Endothelial cell (in vitro differentiated cells): ENCODE measurements at places on chromosomes 12 and 14. TPM values are rescaled to one million over a fixed set of nuclear protein-coding genes. Genes with fewer than 3 reads are reported as not detected.

LRTM2 gene
- total RNA-seq: not detected

DNA sequence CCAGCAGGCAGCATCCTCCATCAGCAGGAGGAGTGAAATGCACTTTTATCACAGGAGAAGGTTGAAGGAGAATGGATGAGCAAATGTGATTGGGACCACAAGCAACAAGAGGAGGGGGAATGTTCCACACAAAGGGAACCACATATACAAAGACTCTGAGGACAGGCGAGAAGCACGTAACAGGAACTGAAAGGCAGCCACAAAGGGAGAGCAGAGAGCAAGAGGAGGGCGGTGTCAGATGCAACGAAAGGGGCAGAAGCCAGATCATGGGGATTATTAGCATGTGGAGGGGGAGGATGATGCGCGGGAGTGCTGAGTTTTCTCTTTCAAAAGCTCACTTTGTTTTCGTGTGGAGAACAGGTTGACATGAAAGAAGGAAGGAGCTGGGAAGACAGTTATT lies 241.1 kb downstream of the SPTSSA start:
- H3K4me1 ChIP-seq: peaks cover 5% of the 10 kb centered on the region
- no peak for DNase-seq
- no peak overlapping the region for H3K4me3 ChIP-seq
- no peak overlapping the region for H3K27ac ChIP-seq
- peaks cover 1% of the 10 kb centered on the region for H3K27me3 ChIP-seq

GRCh38 chr14:71668186-71668912 lies 263.9 kb upstream of the RGS6 start:
- H3K27me3 ChIP-seq: no peaks in the 10 kb centered on the region
- H3K36me3 ChIP-seq: peaks cover 22% of the 10 kb centered on the region
- no peak overlapping the region for H3K27ac ChIP-seq
- no peak overlapping the region for H3K4me3 ChIP-seq
- no peak for DNase-seq
- no peaks in the 10 kb centered on the region for H3K4me1 ChIP-seq

DNA sequence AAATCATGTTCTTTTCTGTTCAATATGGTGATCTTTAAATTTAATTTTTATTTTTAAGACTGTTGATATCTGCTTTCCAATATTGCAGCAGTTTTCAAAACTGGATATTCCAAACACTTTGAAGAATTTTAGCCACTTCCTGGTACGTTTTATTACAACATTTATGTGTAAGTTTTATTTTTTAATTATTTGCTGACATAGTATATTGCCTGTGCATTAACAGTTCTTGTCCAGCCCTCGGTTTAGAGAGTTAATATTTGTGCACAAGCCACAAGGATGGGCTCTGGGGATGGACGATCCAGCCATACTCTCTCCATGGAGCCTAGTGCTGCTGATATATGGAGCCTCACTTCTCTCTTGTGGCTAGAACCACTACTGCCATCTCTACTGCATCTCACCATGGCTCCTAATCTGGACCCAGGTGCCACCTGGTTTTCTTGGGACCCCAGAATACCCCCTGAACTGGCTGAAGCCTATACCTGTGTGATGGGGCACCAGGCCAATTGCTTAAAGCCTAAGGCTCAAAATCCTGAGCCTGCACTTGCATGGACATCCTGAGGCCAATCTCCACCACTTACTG lies 262.5 kb downstream of the RASSF9 start:
- no peak overlapping the region for H3K27ac ChIP-seq
- H3K27me3 ChIP-seq: no peaks in the 10 kb centered on the region
- peaks cover 4% of the 10 kb centered on the region for H3K4me1 ChIP-seq
- no peaks in the 10 kb centered on the region for H3K36me3 ChIP-seq
- no peak overlapping the region for H3K4me3 ChIP-seq
- DNase-seq: no peak

DNA sequence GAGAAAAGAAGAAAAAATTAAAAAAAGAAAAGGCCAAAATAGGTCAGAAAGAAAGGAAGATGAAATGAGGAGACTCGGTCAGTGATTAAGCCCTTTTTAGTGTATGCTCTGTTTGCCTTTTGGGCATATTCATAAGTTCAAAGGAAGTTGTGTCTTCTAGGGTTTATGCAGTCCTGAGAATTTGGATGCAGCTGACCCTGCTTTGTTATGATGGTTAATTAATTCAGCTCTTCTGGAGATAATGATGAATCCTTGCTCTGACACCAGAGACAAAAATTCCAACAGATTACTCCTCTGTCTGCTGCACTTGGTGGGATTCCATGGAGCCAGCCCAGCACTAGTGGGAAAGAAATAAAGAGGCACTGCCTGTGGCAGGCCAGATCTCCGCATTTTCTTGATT lies 4.5 kb upstream of the SLC7A8 start:
- H3K27ac ChIP-seq: no peak overlapping the region
- no peaks in the 10 kb centered on the region for H3K27me3 ChIP-seq
- no peak for DNase-seq
- H3K4me1 ChIP-seq: no peaks in the 10 kb centered on the region

- no peaks in the 10 kb centered on the region for H3K36me3 ChIP-seq
- no peak overlapping the region for H3K27ac ChIP-seq
- H3K4me3 ChIP-seq: no peak overlapping the region
- DNase-seq: no peak
- no peaks in the 10 kb centered on the region for H3K4me1 ChIP-seq
Measured at GRCh38 chr12:110993434-110993833, 73.1 kb upstream of the MYL2 start.

- peaks cover 20% of the 10 kb centered on the region for H3K4me1 ChIP-seq
- no peak overlapping the region for H3K4me3 ChIP-seq
- DNase-seq: no peak
- peaks cover 44% of the 10 kb centered on the region for H3K27me3 ChIP-seq
- H3K27ac ChIP-seq: no peak overlapping the region
- no peaks in the 10 kb centered on the region for H3K36me3 ChIP-seq
Measured at GRCh38 chr12:114404083-114404925, 1.6 kb downstream of the TBX5 start.

GRCh38 chr14:105890474-105891220 lies 364.3 kb downstream of the TMEM121 start:
- H3K36me3 ChIP-seq: peaks cover 9% of the 10 kb centered on the region
- H3K27me3 ChIP-seq: peaks cover 13% of the 10 kb centered on the region
- H3K4me3 ChIP-seq: no peak overlapping the region
- no peak overlapping the region for H3K27ac ChIP-seq

DNA sequence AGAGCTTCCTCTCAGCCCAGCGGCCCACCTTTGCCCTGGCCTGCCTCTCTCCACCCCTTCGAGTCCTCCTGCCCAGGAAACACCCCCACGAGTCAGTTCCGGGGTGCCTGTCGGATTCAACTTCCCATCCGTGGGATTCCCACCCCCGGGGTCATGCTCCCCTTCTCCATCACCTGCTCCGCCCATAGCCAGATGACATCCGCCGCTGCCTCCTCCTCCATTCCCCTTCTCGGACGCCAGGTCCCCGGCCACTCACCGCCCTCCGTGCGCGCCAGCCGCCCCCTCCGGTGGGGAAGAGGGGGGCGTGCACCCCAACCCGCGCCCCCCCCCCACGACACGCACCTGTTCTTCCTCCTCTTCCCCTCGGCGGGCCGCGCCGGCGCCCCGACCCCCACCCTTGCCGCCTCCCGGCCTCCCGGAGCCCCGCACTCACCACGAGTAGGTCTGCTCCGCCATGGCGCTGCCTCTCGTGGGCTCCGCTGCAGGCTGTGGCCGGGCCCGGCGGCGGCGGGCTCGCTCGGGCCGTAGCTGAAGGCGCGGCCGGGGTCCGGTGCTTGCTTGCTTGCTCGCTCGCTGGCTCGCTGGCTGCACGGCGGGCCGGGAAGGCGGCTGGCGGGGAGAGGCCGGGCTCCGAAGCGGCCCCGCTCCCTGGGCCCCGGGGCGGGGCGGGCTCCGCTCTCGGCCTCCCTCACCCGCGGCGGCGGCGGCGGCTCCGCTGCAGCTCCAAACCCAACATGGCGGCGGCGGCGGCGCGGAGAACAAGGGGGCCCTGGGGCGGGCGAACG lies 554 bp downstream of the SPPL3 start:
- peak overlapping the region; percentile 79 for H3K27ac ChIP-seq
- peak; percentile 27 for DNase-seq
- H3K4me3 ChIP-seq: peak overlapping the region; percentile 100
- H3K27me3 ChIP-seq: peaks cover 9% of the 10 kb centered on the region
- peaks cover 5% of the 10 kb centered on the region for H3K36me3 ChIP-seq
- peaks cover 17% of the 10 kb centered on the region for H3K4me1 ChIP-seq

GRCh38 chr14:79201564-79202207 lies 1009.6 kb downstream of the DIO2 start:
- H3K4me1 ChIP-seq: no peaks in the 10 kb centered on the region
- H3K4me3 ChIP-seq: no peak overlapping the region
- no peaks in the 10 kb centered on the region for H3K27me3 ChIP-seq
- H3K36me3 ChIP-seq: no peaks in the 10 kb centered on the region
- no peak overlapping the region for H3K27ac ChIP-seq

DNA sequence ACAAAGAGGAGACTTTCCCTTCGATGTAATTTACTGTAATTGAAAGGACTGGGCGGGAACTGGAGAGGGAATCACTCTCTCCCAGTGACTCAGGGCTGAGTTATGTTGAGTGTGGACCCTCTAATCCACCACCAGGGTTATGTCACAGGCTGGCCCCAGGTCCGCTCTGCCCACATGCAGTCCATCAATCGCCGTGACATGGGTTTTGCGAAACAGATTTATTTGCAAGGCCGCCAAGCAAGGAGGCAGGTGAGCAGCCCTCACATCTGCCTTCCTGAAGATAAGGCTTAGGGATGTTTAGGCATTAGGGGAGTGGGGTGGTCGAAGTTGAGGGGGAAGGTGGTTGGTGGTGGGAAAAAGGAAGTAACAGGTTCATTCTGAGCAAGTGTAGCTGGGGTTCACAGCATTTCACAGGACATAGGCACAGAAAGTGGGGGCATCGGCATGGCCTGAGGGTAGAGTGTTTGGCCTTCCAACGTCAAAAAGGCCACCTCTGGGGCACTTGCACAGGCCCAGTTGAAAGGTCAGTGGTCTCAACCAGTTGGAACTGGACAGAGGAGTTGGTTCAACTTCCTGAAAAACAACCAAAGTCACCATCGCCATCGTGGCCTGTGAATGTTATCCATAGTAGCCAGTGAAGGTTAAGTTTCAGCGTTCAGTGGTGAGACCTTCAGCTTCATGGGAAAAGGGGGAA lies 66.9 kb downstream of the DNAH10 start:
- peaks cover 4% of the 10 kb centered on the region for H3K27me3 ChIP-seq
- DNase-seq: no peak
- H3K4me1 ChIP-seq: no peaks in the 10 kb centered on the region
- H3K36me3 ChIP-seq: peaks cover 2% of the 10 kb centered on the region
- H3K4me3 ChIP-seq: no peak overlapping the region

PNMA1 gene
- total RNA-seq: 32.7 TPM

KRT78 gene
- not detected for total RNA-seq

- DNase-seq: no peak
- no peak overlapping the region for H3K4me3 ChIP-seq
- H3K27me3 ChIP-seq: peaks cover 4% of the 10 kb centered on the region
- no peaks in the 10 kb centered on the region for H3K36me3 ChIP-seq
Measured at GRCh38 chr12:126083926-126084325, 1018.7 kb downstream of the AACS start.

DNA sequence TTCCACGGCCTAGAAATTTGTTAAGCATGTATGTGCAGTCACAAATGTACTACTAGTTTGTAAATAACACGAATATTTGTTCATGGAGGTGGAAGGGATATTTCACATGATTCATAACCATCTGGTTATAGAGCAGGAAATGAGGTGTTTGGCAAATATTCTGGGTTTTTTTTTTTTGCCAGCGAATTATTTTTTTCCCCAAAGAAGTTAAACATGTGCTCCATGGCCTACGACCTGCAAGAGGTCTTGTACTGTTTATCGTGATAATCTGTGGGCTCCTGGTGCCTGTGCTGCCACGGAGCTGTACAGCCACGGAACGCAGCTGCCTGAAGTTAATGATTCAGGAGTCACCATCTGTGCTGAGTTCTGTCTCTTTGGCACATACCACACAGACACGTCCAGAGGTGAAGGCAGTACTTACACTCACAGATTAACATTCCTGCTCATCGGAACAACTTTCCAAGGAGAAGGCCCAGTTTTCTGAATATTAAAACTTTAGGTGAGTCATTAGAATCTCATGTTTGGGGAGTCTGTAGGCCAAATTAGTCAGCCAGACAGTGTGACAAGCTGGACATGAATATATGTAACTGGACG lies 156.3 kb downstream of the TMX1 start:
- no peak for DNase-seq
- peaks cover 48% of the 10 kb centered on the region for H3K4me1 ChIP-seq
- no peak overlapping the region for H3K4me3 ChIP-seq
- no peaks in the 10 kb centered on the region for H3K36me3 ChIP-seq

RDH16 gene
- total RNA-seq: 0.82 TPM

MYL2 gene
- not detected for total RNA-seq

PTPRO gene
- total RNA-seq: 0.74 TPM

TGM1 gene
- total RNA-seq: 1.7 TPM

GRCh38 chr12:122635471-122635870 lies 67.7 kb downstream of the HCAR2 start:
- H3K4me1 ChIP-seq: peaks cover 4% of the 10 kb centered on the region
- H3K4me3 ChIP-seq: no peak overlapping the region
- H3K27ac ChIP-seq: no peak overlapping the region
- DNase-seq: no peak

PLCZ1 gene
- total RNA-seq: not detected

OVCH1 gene
- not detected for total RNA-seq

DNA sequence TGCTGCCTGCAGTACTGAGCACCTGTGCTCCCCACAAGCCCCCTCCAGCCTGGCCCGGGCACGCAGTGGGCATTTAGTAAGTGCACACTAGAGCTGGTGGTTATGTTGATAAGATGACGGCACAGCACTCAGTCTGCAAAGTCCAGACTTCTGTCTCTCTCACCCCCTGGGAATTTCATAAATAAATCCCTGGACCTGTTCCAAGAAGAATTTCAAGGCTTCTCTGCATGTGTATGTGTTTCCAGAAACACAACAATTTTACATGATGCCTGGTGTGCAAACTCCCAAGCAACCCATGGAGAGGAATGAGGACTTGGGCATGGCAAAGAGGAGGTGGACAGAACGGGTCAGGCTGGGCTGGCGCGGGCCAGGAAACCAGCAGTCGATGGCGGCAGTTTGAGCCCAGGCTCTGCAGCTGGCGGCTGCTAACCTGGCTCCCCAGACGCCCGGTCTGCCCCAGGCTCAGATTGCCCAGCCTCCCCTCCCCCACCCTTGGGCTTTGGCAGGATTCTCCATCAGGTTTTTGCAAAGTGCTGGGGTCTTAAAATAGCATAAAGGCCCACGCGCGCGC lies 10.4 kb upstream of the ACVR1B start:
- peaks cover 15% of the 10 kb centered on the region for H3K36me3 ChIP-seq
- H3K27me3 ChIP-seq: peaks cover 4% of the 10 kb centered on the region
- no peak overlapping the region for H3K27ac ChIP-seq
- peaks cover 5% of the 10 kb centered on the region for H3K4me1 ChIP-seq
- no peak for DNase-seq

- no peak overlapping the region for H3K4me3 ChIP-seq
- H3K27ac ChIP-seq: no peak overlapping the region
- H3K36me3 ChIP-seq: peaks cover 12% of the 10 kb centered on the region
- no peak for DNase-seq
- peaks cover 1% of the 10 kb centered on the region for H3K27me3 ChIP-seq
Measured at GRCh38 chr12:14289601-14290000, 75.9 kb upstream of the ATF7IP start.

GRCh38 chr14:42523666-42524065 lies 917.0 kb downstream of the LRFN5 start:
- H3K36me3 ChIP-seq: no peaks in the 10 kb centered on the region
- no peaks in the 10 kb centered on the region for H3K27me3 ChIP-seq
- H3K27ac ChIP-seq: no peak overlapping the region
- H3K4me3 ChIP-seq: no peak overlapping the region
- H3K4me1 ChIP-seq: no peaks in the 10 kb centered on the region

KRT72 gene
- 0.28 TPM for total RNA-seq

GRCh38 chr12:91672130-91672529 lies 473.5 kb downstream of the BTG1 start:
- H3K36me3 ChIP-seq: no peaks in the 10 kb centered on the region
- H3K4me1 ChIP-seq: no peaks in the 10 kb centered on the region
- H3K4me3 ChIP-seq: no peak overlapping the region
- H3K27me3 ChIP-seq: no peaks in the 10 kb centered on the region
- DNase-seq: no peak
